ENCODE measurements at places on chromosomes 11 and 22.
A peak's percentile ranks its signal among the peaks of the same experiment; 100 is the strongest.

DNA sequence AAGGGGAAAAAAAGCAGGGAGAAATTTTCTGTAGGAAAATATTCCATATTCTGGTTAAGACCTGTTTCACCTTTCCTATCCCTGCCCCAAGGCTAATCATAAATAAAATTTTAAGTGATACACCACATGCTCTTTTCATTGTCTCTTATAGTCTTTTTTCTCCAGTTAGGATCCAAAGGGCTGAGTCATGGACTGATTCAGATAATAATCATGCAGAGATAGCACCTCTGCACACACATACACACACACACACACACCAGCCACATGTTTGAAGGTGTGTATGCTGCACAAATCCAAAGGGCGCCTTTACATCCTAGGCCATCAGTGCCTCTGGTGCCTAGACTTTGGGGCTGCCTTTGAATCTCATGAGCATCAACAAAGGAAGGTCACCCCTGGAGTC, 35.5 kb upstream of the CWF19L2 start:
- DNase-seq = peak; percentile 74

GRCh38 chr11:48093795-48094642, 113.7 kb downstream of the PTPRJ start:
- DNase-seq = peak; percentile 46

DNA sequence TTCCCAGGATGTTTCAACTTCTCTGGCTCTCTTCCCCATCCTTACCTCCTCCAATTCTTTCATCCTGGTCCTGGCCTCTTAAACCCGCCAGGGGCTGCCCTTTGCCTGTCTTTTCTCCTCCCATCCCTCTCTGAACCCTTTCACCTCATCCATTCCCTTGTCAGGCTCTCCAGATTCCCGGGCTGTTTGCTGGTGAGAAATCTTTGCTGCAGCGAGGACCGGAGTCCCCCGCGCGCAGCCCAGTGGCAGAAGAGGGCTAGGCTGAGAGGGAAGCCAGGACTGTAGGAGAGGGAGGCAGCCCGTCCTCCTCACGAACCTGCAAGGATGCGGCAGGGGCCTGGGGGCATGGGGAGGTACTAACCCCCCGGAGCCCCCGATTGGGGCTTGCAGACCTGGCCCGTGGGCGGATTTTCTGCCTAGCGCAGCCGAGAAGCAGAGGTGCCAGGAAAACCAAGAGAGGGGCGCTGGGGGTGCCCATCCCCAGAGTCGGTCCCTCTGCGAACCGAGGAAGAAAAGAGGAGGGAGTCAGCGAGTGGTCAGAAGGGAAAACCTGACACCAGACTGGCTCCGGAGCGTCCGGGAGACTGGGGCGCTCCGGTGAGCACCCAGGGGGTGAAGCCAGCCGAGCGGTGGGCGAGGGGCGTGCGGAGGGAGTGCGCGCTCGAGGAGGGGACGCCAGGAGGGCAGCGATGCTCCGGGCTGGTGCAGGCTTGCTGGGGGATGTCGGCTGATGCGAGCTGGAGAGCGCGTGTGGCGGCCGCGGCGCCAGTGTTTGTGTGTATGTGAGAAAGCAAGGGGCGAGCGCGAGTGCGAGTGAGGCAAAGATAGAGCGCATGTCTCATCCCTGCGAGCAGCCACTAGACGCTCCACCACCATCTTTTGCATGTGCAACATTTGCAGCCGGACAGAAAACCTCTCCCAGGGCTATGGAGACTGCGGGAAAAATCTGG, at the start of gene GRIA4:
Gene GRIA4 (plus strand): TSS at position 242 of the 950 bp plus-strand sequence. CDS start 925 bp downstream, outside the sequence.
- peak; percentile 53 for DNase-seq

GRCh38 chr11:46485856-46486443, 94.4 kb upstream of the CHRM4 start:
- DNase-seq = no peak

- DNase-seq = peak; percentile 49
These were observed 188.9 kb downstream of the ST3GAL4 start for GRCh38 chr11:126544108-126545056.

GRCh38 chr11:58919561-58919960, 19.7 kb upstream of the GLYATL1 start:
- peak; percentile 64 for DNase-seq

DNA sequence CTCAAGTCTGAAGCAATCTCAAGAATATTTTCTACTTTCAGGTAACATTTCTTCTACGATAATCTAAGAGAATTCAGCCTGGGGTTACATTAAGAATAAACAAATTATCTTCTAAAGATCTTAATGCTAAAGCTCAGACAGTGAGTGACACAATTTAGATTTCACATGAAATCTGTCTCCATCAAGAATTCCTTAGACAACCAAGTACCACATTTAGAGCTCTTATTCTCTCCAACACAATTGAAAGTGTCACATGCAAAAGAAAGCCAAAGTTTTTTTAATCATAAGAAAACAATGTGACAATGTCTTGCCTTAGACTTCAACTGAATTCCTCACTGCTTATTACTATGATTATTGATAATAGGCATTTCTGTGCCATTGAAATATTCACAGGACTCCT, 60.7 kb upstream of the FAT3 start:
- no peak for DNase-seq

DNA sequence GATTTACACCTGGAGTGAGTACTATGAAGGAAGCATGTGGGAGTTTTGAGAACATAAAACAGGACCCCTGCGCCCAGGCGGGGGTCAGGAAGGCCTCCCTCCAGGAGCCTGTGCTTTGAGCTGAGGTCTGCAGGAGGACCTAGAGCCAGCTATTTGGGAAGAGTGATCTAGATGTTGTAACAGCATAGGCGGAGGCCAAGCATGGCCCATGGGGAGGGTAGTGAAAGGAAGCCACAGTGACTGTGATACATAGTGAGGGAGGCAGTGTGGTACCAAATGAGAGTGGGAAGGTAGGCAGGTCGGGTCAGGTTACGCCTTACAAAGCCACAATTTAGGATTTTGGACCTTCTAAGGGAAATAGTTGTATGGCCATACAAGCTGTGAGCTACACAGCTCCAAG, 147.5 kb downstream of the PARVA start:
- no peak for DNase-seq

DNA sequence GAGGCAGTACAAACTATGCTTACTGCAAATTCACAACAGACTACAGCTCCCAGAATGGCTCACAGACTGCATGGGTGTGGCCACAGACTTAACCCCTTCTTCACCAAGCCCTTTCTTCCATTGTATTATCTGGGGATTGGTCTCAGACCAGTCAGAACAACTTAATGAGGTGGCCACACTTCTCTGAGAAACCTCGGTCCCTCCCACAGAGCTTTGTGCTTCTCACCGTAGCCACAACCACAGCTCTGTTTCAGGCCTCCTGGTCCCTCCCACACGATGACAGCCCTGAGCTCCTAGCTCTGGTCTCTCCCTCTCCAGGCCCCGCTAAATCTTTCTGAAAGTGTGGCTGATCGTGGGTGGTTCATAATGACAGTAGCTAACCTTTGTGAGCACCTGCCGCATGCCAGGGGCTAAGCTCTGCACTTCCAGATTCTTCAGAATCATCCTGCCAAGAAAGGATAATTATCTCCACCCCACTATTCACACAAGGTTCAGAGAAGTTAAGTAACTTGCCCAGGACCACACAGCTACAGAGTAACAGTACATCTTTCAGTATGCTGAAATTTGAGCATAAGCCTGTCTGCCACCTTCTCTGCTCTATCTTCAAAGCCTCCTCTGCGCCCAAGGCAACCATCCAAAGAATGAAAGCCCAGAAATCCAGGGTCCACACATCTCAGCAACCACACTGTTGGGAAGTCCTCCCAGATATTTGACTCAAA, 5.4 kb downstream of the PDE2A start:
- no peak for DNase-seq

GRCh38 chr11:111707039-111707690, 59.0 kb downstream of the PPP2R1B start:
- DNase-seq = peak; percentile 37
